ENCODE measurements at places on chromosomes 16 and 17.

GRCh38 chr17:50174444-50174843 lies 8.6 kb downstream of the SGCA start:
- DNase-seq, result no peak

GRCh38 chr17:78235885-78236284 lies 4.5 kb downstream of the TMEM235 start:
- DNase-seq, result no peak

- DNase-seq, result no peak
These were observed 41.9 kb downstream of the MEAK7 start for GRCh38 chr16:84462296-84463210.

DNA sequence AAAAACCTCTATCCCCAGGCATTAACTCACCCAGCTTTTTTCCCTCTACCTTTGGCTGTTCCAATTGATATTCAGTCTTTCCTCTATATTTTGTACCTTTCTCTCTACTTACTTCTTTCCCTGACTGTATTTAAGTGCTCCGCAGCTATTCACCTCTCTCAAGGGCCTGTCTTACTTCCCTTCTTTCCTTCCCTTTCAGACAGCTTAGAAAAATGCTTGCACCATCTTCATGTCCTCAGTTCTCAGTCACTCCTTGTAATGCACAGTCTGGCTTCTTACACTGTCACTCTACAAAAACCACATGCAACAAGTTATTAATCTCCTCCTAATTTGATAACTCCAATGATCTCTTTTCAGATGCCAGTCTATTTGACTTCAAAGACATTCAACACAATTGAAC lies 163.4 kb downstream of the PHKB start:
- DNase-seq, result no peak

DNA sequence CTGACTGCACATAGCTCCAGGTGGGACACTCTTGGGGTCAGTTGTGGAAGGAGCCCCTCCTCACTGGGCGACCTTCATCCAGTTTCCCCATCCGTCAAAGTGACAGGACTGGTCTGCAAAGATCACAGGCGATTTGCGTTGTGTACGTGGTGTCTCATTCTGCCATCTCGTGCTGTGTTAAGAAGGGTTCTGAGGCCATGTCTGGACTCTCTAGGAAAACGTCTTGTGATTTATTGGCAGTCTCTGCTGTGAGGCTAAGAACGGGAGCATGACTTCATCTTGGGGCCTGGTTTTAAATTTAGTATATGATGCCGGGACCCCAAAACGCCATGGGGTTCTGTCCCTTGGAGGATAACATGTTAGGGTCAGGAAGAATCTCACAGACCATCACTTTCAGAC lies 65.2 kb upstream of the CIBAR2 start:
- no peak for DNase-seq

GRCh38 chr17:45164734-45165269 lies 3.1 kb downstream of the HEXIM2 start:
- DNase-seq, result no peak

DNA sequence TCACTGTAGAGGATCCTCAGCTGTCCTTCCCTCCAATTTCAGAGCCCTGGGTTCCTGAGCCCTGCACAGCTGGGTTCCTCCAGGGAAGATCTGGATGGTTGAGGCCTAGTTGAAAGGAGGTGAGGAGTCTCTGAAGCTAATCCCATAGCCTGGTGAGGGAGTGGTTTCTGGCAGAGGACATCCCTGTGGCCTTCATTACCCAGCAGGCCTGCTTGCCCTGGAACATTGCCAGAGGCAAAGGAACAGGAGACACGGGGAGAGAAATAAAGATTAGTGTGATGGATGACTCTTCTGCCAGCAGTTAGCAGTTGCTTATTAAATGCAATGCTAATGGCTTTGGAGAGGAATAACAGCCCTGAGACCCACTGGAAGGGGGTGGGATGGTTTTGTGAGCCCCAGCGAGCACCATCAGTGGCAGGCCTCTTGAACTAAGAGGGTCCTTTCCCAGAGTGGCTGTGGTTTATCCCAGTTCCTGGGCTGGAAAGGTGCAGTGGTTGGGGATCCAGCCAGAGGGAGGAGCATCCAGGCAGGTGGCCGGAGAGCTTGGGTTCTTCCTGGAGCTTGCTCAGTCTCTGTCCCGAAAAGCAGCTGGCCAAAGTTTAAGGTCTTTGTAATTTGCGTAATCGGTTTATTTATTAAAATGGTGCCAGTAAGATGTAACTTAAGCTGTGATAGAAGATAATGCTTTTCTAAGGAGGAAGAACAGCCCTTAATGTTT lies 209.7 kb downstream of the CCDC182 start:
- no peak for DNase-seq

DNA sequence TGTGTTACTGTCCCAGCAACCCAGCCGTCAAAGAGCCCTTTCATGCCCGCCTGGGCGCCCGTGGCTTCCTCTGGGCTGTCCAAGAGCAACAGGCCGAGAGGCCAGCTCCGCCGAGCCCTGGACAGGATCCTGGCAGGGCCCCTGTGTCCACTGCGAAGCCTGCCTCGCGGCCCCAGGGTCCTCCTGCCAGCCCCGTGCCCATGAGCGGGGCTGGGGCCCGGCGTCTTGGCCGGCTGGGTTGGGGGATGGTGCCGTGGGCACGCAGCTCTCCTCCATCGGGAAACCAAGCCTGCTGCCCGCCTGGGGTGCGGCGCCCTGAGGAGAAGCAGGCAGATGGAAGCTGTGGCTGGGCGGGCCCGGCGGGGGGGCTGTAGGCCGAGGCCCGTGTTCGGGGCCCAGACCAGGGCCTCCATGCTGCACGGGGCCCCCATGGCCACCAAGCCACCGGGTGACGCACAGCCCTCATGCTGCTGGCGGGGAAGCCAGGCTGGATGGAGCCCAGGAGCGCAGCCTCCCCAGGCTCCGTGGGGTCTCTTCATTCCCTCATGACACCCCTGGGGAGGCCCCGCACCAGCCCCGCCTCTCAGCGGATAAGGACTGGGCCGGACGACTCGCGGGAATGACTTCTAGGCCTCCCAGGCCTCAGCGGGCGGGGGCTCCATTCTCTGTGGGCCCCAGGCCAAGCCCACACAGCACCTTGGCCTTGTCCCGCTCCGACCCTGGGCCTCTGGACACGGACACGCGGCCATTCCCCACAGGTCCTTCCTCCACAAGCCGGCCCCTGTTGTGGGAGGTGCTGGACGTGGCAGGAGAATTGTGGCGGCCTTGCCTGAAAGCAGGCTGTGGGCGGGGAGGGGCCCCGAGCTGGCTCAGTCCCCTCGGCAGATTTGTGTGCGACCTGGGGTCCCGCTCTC lies at the start of gene C1QTNF8:
Gene C1QTNF8 (minus strand): TSS at position 76 of the 914 bp plus-strand sequence. CDS start 1,322 bp downstream, outside the sequence.
- DNase-seq, result no peak

DNA sequence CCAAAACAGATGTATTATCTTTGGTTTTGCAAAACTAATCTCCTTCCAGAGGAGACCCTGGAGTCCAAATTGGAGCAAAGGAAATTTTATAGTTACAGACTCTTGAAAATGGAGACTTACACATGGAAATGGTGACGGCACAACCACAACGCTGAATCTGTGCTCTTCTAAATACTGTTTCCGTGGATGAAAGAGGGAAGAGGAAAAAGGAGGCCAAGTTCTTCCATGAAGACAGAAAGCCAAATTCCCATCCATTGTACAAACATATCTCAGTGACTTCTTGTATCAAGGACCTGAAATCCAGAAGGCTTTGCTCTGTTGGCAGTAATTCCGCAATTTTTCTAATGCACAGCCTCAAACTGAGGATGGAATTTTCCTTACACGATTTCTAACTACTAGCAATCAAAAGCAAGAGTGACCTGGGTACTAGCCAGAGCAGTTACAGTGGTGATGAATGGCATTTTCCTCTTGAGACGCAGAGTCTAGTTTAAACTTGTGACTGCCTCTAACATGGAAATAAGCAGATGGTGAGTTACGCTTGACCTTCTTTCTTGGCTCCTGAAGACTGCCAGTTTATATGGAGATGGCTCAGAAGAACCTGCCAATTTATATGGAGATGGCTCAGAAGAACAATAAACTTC lies 38.5 kb downstream of the VPS53 start:
- DNase-seq, result no peak

GRCh38 chr17:82477934-82478333 lies 19.4 kb downstream of the NARF start:
- no peak for DNase-seq

- no peak for DNase-seq
These were observed 160.0 kb downstream of the ZNF423 start for GRCh38 chr16:49695782-49696413.
